GOT3 (cell line): ENCODE measurements at places on chromosomes 4 and X.

DNA sequence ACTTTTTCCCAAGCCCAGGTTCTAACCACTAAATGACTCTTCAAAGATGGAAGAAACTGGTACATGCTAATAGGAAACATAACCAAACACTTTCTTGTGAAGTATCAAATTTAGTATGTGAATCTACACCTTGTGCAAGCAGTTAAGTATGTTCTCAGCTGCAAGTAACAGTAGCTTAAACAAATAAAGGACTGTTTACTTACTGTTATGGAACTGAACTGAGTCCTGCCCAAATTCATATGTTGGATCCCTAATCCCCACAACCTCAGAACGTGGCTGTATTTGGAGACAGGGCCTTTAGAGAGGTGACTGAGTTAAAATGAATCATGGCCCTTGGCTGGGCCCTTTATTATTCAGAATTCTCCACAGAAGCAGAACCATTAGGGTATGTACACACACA, 178.7 kb downstream of the KDR start:
- no peak for DNase-seq

- no peak for DNase-seq
Measured at GRCh38 chrX:40174854-40175510, 77.2 kb upstream of the BCOR start.

GRCh38 chr4:18247189-18247588, 225.6 kb upstream of the LCORL start:
- DNase-seq, result no peak

- no peak for DNase-seq
Measured at GRCh38 chr4:8171266-8171665, 12.7 kb upstream of the ABLIM2 start.

- peak; percentile 4 for DNase-seq
Measured at GRCh38 chr4:16573739-16574138, 324.7 kb downstream of the LDB2 start.

GRCh38 chr4:38023347-38024205, 63.4 kb downstream of the PTTG2 start:
- DNase-seq, result no peak

DNA sequence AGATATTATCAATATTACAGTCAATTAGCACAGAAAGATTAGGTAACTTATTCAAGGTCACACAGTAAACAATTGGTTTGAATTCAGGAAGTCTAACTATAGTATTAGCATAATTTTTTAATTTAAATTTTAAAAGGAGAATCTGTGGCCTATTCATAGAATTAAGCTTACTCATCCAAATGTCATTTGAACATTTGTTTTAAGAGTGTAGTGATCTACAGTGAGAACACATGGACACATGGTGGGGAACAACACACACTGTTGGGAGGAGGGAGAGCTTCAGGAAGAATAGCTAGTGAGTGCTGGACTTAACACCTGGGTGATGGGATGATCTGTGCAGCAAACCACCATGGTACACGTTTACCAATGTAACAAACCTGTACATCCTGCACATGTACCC, 48.3 kb downstream of the MEPE start:
- no peak for DNase-seq

- no peak for DNase-seq
Measured at GRCh38 chr4:81470456-81471297, 1.0 kb downstream of the RASGEF1B start.

- DNase-seq, result peak; percentile 5
Measured at GRCh38 chrX:110087485-110088356, 84.8 kb downstream of the TMEM164 start.

- no peak for DNase-seq
Measured at GRCh38 chrX:22882543-22882942, 117.2 kb upstream of the DDX53 start.

DNA sequence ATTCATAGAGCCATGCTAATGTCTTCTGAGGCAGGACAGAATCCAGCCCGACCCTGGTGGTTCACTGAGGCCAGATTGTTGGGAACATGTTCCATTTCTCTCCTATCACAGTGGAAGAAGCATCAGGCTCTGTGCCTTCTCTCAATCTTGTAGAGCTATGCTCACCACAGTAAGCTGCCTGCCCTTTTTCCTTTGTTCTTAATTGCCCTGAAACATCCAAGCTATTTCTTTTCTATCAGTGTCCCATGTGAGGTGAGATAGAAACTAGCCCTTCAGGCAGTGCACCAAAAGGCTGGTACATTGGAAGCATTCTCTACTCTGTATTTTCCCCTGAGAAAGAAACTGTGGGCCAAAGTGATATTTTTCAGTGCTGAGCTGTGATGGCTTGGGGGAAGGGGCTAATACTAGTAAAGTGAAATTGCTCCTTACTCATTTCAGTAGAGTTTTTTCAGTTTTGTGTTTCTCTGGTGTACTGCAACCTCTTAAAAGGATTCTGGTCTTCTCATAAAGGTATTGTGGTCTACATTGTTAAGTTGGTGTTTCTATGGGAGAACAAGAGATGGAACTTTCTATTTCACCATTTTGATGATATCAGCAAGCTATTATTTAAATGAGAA, 611.2 kb downstream of the RPA4 start:
- DNase-seq, result no peak

GRCh38 chr4:98522636-98523395, 135.6 kb downstream of the TSPAN5 start:
- no peak for DNase-seq

DNA sequence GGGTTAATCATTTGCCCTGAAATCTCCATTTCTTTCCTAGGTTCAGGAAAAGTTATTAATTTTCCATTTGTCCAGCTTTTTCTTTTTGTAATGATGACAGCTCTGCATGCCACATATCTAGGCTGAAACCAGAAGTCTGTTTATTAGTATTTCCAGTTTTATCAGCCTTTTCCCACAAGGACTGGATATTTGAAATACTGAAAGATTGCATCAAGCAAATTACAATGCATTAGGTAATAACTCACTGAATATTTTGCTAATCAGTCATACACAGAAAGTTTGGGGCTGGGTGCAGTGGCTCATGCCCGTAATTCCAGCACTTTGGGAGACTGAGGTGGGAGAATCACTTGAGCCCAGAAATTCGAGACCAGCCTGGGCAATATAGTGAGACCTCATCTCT, 21.5 kb downstream of the SLC9A7 start:
- no peak for DNase-seq

- no peak for DNase-seq
Measured at GRCh38 chrX:15914486-15914885, 59.9 kb upstream of the AP1S2 start.

DNA sequence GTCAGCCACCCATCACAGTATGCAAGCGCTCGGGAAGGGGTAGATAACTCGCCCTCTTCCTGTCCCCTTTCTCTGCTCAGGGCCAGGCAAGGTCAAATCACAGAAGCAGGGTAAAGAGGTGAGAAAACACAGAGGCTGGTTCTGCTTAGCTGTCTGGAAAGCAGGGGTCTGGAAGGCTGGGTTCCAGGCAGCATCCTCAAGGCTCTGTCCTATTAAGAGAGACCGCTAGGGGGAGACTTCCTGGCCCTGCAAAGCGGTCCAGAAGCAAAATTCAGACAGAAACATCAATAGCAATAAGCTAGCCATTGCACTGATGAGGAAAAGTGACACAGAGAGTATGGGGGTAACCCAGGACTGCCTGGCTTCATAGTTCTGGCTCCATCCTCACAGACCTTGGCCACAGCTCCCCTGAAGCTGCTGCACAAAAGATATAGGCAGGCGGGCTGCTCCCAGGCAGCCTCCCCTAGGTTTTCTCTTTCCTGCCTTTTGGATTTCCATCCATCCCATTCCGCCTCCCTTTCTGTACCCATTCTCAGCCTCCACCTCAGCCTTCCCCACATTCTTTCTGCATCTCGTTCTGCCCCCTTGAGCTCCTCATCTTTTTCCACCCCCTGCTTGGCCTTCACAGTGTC, 308.5 kb downstream of the EVC2 start:
- DNase-seq, result no peak

- DNase-seq, result no peak
Measured at GRCh38 chrX:22093550-22093949, 61.4 kb downstream of the PHEX start.

GRCh38 chr4:161320377-161320776, 843.4 kb downstream of the FSTL5 start:
- no peak for DNase-seq

- no peak for DNase-seq
Measured at GRCh38 chr4:128668566-128668965, 140.9 kb upstream of the JADE1 start.

DNA sequence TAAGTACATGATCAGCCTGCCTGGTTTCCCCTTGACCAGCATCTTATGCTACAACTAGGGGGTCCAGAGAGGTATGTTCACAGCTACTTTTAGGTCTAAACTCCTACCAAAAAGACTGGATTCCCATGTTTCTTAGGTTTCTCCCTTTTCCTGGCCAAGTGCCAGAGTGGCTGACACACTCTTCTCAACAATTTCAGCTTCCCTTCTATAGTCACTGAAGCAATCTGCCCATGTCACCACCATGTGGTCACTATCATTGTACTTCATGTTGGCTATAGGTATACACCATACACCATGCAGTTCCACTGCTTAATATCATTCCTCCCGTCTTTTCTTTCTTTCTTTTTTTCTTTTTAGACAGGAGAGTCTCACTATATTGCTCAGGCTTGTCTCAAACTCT, 66.9 kb downstream of the KLHL13 start:
- no peak for DNase-seq

DNA sequence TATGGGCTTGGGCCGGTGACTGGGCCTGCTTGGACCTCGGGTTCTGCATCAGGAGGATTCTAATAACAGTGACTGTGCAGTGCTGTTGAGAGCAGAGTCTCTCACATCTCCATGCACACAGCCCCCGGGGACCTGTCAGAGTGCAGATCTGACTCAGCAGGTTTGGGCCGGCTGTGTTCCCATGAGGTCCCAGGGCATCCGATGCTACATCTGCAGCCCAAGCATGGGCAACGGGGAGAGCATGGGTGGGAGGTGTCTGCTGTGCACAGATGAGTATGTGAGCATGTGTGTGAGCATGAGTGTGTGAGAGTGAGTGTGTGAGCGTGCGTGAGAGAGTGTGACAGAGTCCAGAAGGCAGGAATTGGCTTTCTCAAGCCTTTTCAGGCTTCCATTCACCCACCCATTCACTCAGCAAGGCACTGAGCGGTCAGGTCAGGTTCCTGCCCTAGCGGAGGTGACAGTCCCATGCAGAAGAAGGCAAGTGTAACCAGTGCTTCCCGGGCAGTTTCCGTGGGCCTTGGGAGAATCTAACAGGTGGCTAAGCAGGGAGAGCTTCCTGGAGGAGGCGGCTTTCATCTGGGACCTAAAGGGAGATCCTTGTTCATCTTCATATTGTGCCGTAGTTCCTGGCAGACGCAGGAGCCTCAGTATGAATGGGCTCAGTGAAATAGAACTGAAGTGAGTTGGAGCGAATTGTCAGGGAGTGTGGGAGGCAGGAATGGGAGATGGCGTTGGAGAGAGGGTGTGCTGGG, 62.6 kb downstream of the SORCS2 start:
- DNase-seq, result no peak

DNA sequence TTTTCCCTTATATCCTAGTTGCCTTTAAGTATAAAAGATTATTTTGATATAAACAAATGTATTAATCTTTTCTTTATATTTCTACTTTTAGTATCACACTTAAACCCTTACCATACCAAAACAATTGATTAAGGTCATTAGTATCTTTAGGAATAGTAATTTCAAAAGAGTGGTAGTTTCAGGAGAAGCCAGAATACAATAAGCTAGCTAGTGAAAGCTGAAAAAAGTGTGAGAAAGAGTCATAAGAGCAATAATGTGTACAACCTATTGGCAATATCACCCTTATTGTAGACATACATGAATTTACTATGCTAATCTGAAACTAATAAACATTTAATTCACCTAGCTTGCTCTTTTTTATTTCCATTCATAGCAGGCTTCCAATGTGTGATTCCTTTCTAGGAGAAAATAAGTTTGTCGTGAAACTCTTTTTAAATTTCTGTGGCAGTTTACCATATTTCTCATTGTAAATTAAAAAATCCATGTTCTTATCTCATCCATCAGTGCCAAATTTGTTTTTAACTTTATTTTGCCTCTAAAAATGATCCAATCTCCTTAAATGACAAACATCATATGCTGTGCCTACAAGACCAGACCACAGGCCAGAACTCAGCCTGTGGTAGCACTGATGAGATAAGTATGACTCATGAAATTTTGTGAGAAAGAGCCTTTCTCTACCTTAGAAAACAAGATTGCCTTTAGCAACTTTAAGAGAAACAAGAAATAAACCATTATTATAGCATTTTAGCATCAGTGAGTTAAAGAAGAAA, 8.1 kb downstream of the NEK1 start:
- no peak for DNase-seq

GRCh38 chrX:154097589-154098541, at the start of gene MECP2:
MECP2 (minus strand) TSS chrX:154097717.
- DNase-seq, result peak; percentile 65

DNA sequence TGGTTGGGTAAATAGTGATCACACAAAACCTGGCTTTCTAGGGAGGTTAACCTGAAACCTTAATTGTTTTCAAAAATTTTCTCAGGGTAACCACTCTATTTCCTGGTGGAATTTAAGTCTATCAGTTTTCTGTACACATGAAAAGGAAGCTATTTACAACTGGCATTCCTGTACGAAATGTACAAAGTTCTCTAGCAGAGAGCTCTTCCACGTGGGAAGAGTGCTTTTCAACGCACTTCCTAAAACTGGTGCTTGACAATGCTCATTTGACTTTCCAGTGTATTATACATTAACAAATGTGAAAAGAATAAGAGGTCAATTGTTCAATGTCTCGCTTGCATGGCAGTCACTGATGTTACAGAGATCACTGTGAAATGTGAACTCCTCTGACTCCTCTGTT, 2.8 kb upstream of the SOD3 start:
- no peak for DNase-seq

DNA sequence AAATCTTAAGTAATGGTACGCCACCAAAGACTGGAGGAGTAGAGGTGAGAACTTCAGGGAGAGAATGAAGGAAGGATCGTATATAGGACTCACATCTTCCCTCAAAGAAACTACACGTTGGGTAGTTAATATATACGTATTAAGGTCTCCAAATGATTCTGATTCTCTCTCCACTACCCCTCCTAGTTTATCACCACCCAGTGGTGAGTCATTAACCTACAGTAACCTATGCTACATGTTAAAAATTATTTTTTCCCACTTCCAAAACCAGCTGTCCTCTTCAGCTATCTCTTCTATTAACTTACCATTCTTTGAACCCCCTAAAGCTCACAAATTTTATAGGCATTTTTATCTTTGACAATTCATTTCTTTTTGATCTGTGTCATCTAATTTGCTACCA, 69.7 kb downstream of the RPS6KA6 start:
- DNase-seq, result no peak

- no peak for DNase-seq
Measured at GRCh38 chr4:72744103-72744725, 175.2 kb upstream of the ADAMTS3 start.

DNA sequence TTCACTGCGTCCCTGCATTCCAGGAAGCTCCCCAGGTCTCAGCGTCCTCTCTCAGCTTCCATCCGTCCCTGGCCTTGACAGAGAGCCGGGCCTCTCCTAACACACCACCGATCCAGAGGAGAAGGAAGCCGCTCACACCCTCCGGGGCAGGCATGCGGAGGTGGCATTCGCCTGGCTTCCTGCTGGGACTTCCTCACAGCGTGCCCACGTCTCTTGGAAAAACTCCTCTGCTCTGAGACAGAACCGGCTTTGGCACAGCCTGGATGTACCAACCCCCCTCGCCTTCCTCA, 3.2 kb downstream of the CTAG2 start:
- no peak for DNase-seq
